ENCODE measurements at places on chromosomes 12 and 14. TPM values are rescaled to one million over a fixed set of nuclear protein-coding genes. Genes with fewer than 3 reads are reported as not detected.

Gene TGFB3
- total RNA-seq, result 57.9 TPM

GRCh38 chr12:53327435-53328042 lies 6.1 kb upstream of the AAAS start:
- DNase-seq, result no peak

Gene SRRM4
- 0.03 TPM for total RNA-seq

Gene NPFF
- not detected for total RNA-seq

GRCh38 chr12:96053476-96054243 lies 18.3 kb upstream of the LTA4H start:
- no peak for DNase-seq

GRCh38 chr12:123483602-123484248 lies 25.8 kb downstream of the SNRNP35 start:
- DNase-seq, result no peak

GRCh38 chr14:54922598-54922997 lies 20.0 kb upstream of the GCH1 start:
- DNase-seq, result no peak

DNA sequence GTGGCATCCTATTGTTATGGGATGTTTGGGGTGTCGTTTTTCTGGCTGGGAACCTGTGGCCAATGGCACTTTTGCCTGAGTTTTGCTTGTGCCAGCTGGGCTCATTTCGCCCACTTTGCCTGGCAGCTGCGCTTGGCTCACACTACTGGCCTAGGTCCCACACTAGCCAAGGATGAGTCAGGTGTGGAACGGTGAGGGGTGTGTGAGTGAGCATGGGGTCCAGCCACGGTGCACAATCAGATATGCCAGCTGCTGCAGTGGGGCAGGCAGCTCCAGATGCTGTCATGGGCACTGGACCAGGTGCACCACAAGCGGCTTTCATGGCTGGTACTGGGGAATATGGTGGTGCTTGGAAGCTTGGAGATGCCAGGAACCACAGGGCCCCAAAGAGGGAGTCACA lies 21.5 kb downstream of the TRHDE start:
- no peak for DNase-seq

GRCh38 chr14:104657563-104658324 lies 31.7 kb upstream of the INF2 start:
- DNase-seq, result peak; percentile 56
